Right ventricle myocardium superior (tissue), 1 donor: ENCODE measurements at places on chromosomes 5 and 9.

DNA sequence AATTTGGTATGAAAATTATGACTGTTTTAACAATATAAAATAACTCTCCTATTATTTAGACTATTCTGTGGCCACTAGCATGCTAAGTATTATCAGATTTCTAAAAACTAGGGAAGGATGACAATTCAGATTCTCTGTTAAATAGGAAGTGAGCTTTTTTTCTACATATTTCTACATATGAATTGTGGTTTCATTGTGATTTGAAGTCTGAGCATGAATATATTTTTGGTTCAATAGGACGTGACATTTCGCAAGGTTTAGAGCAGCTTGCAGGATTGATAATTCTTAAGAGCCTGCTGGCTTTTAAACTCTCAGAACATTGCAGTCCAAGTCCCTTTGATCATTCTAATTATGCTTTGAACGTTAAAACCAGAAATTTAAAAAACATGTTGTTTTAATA lies 82.9 kb downstream of the ADGRV1 start:
- DNase-seq = no peak

- DNase-seq = no peak
Observed at GRCh38 chr9:7894231-7894630, 94.7 kb upstream of the DMAC1 start.

DNA sequence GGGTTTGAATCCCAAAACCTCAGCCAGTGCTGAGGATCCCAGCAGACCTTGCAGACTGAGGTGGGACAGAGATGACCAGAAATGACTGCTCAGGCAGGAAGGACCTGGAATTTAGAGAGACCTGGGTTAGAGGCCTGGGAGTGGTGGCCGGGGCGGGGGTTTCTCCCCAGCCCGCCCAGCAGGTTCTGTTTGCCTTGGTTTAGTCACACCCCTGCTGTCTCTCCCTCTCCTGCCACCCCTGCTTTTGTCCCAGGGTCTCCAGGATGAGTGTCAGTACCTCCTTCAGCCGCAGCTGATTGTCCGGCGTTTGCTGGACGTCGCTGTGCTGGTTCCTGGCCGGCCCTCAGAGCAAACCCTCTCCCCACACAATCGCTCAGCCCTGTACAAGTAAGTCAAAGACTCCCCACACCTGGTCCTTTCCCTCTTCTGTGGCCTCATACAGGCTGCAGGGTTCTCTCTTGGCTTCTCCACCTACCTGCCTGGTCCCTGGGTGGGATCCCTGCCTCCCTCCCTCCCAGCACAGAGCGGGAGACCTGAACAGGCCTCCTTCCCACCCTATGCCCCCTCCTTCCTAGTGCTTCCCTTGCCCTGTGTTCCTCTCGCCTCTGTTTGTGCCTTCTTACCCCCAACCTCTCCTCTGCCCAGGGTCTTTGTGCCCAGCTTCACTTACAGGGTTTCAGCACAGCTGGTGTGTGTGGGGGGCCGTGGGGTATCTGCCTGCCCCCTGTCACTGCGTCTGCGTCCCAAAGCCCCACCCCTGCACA lies 12.0 kb downstream of the TMEM8B start:
- DNase-seq = no peak

GRCh38 chr9:134196911-134197310 lies 32.5 kb upstream of the RNU6ATAC start:
- no peak for DNase-seq

GRCh38 chr9:81596679-81597418 lies 92.5 kb downstream of the TLE1 start:
- no peak for DNase-seq

GRCh38 chr9:121819428-121820231 lies 168.2 kb downstream of the DAB2IP start:
- no peak for DNase-seq

- DNase-seq = no peak
Observed at GRCh38 chr9:34884747-34885189, 73.3 kb upstream of the PHF24 start.

- DNase-seq = no peak
Observed at GRCh38 chr5:76143884-76144283, 60.7 kb downstream of the SV2C start.

DNA sequence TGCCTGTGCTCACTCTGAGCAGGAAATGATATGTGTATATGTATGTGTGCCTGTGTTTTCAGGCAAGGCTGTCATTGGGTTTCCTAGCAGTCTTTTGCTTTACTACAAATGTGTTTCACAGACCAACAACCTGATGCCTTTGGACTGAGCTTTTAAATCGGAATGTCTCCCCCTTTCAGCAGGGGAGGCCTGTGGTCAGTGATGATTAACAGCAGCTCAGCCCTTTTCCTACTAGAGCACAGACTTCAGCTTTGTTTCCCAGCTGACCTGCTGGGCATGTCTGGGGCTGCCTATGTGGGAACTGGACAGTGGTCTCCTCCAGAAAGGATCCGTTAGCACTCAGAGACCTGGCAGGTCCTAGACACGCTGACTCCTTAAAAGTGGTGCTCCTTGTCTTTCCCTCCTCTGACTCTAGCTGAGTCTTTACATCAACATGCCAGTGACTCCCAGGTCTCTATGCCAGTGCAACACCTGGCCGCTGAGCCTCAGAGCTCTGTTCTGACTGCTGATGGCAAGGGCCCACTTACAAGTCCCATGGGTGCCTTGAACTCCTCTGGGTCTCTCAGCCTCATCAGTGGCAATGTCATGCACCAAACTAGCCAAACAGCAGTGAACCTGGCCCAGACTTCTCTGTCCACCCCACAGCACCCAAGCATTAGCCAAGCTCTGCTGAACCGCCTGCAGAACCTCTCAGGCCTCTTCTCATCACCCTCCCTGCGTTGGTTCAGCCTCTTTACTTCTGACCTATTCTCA lies 7.7 kb downstream of the MACROH2A1 start:
- no peak for DNase-seq

DNA sequence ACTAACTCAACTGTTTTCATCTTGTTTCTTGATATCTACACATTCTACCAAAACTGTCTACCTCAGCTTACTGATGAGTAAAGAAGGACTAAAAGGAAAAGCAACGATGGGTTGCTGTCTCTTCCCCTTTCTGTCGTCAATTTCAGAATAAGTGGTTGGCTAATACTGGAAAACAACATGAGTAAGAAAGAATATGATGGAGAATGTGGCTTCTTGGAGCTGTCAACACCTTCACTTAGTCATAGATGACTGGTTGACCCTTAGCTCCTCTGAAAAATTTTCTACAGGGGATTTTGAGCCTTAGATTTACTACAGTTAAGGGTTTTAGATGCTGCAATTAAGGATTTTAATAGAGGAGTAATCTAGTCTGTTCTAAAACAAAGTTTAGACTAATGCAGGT lies 797.9 kb downstream of the TLE4 start:
- DNase-seq = no peak

GRCh38 chr5:126811515-126812198 lies 34.7 kb downstream of the LMNB1 start:
- no peak for DNase-seq

GRCh38 chr9:1429297-1429696 lies 379.1 kb downstream of the DMRT2 start:
- DNase-seq = no peak

DNA sequence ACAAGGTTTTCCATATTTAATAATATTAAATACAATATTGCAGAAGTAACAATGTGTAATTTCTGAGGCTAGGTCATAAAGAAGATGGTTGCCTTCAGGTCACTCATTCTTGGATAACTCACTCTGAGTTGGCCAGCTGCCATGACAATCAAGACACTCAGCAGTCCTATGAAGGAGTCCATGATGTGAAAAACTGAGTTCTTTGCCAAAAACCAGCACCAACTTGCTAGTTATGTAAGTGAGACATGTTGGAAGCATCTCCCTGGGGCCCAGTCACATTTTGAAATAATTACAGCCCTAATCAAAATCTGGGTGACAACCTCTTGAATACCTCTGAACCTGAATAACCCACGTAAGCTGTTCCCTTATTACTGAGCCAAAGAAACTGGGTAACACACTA lies 453.2 kb downstream of the CDH18 start:
- DNase-seq = no peak

- no peak for DNase-seq
Observed at GRCh38 chr9:89470224-89470839, 27.6 kb downstream of the SEMA4D start.

GRCh38 chr5:17178373-17178675 lies 39.1 kb upstream of the BASP1 start:
- no peak for DNase-seq

DNA sequence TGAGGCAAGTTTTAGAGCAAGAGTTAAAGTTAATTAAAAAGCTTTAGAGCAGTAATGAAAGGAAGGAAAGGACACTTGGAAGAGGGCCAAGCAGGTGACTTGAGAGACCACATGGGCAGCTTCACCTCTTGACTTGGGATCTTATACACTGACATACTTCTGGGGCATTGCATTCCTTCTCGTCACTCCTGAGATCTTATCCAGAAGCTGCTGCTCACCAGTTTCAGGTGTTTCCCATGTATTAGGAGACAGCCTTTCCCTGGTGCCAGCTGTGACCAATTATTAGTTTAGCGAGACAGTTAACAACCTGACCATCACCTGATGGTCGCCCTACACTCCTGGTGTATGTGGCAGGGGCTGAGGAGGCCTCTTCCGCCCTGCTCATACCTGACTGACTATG lies 382.1 kb downstream of the KDM4C start:
- DNase-seq = no peak

DNA sequence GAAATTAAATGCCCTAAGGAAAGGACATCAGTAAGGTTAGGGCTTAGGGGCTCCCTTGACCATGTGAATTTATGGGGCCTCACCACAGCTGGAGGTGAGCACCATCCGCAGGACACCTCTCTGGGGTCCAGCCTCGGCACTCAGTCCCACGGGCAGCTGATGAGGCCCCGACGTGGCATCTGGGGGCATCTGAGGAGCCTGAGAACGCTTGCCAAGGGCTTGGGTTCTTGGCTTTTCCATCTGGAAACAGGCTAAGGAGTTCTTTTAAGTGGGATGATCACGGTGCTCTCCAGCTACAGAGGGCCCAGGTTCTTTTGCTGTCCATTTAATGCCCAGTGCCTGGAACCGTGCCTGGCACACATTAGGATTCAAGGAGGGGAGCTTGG lies 3.6 kb downstream of the NKX2-5 start:
- no peak for DNase-seq

DNA sequence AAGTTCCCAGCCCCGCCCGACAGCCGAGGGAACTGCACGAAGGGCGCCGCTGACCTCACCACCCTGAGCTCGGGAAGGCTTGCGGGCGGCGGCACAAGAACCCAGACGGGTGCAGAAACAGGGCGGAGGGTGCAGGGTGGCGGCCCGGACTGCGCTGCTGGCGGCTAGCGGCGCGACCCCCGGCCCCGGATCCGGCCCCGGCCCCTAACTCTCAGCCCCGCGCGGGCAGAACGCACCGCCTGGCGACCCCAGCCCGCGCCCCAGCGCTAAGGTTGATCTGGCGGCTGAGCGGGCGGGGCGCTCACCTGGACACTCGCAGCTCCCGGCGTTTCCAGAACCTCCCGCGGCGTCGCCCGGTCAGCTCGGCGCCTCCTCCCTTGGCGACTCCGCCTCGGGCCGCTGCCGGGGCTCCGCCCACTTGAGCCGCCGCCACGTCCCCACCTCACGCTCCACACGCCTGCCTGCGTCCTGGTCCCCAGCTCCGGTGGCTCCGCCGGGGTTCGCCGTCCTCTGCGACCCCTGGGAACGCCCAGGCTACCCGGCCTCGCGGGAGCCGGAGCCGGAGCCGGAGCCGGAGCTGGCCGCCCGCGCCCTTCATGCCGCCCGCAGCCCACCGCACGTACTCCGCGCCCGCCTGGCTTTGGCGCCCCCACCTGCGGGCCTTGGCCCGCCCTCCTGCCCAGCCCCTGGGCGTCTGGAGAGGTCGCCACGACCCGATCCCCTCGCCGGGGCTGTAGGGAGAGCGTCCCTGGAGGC lies at the start of gene P4HA2:
Gene P4HA2, minus strand, starts transcription at position 369 of the 756 bp plus-strand sequence. CDS start 9,227 bp downstream, outside the sequence.
- DNase-seq = peak; percentile 91

DNA sequence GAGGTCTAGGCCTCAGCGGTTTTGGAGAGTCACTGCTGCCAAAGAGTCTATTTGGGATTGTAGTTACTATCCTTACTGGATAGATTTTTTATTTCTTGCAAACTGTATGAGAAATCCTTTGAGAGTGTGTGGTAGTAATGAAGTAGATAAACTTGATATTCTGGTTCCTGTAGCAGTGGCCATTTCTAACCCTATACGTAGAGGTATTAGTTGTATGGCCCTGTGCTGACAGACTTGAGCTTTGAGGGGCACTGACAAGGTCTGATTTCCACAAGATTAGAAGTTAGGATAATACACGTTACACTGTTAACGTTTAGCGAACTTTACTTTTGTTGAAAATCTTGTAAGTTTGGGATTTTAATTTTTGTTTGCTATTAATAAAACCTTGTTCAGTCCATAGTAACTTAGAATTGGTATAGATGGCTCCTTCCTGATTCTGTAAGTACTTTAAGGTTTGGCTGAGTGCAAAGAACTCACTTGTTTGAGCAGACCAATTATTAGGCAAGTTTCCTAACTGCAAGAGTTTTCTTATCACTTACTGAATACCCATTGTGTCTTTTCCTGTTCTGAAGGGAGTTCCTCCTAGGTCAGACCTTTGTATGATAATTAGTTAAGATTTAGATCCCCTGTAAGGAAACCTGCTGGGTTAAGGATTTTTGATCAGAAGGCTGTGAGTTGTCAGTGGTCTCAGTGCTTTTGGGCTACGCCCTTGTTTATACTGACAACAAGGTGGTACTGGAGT lies 31.4 kb downstream of the GCNT1 start:
- no peak for DNase-seq

GRCh38 chr9:129551393-129551973 lies 69.4 kb downstream of the C9orf50 start:
- DNase-seq = no peak

- no peak for DNase-seq
Observed at GRCh38 chr5:164139423-164139822, 634.0 kb downstream of the MAT2B start.

DNA sequence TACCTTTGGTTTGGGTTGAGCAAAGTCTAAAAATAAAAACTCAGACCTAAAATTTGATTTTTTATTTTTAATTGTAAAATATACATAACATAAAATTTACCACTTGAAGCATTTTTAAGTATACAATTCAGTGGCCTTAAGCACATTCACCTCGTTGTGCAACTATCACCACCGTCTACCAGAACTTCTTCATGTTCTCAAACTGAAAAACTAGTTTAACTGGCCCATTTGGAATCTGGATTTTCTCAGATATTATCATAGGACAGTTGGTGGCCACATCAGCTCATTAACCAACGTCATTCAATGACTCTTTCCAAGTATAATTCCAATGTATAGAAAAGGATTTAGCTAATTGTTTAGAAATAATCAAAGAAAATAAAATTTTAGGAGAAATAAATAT lies 319.3 kb downstream of the TLE1 start:
- no peak for DNase-seq

DNA sequence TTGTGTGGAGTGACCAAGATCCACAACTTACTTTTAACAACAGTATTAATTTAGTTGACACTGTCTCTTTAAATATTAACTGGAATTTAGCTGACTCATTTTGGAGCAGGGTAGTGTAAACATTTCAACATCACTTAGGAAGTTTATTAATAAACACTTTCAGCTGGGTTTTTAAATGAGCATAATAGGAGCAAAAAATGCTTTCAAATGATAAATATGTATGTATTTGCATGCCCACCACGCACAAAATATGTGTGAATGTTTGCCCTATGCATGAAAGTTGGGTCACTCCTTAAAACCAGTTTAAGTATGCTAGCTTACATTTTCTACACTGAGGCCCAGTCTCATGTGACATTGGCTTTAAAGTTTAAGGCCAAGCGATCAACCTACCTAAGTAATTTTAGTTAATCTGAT lies 2.9 kb downstream of the ZFAND5 start:
- no peak for DNase-seq

- DNase-seq = no peak
Observed at GRCh38 chr5:53031695-53032096, 42.5 kb downstream of the ITGA2 start.

- no peak for DNase-seq
Observed at GRCh38 chr9:95413793-95414192, 96.3 kb upstream of the FANCC start.
